ENCODE measurements at places on chromosomes 2 and 18. TPM values are rescaled to one million over a fixed set of nuclear protein-coding genes. Genes with fewer than 3 reads are reported as not detected.

The MAL gene
- 205 TPM for total RNA-seq

GRCh38 chr18:76179257-76179656 is 315.8 kb downstream of the ZNF516 start:
- no peak for DNase-seq

The NLRC4 gene
- not detected for total RNA-seq

The ITGA6 gene
- total RNA-seq, result 26.1 TPM

DNA sequence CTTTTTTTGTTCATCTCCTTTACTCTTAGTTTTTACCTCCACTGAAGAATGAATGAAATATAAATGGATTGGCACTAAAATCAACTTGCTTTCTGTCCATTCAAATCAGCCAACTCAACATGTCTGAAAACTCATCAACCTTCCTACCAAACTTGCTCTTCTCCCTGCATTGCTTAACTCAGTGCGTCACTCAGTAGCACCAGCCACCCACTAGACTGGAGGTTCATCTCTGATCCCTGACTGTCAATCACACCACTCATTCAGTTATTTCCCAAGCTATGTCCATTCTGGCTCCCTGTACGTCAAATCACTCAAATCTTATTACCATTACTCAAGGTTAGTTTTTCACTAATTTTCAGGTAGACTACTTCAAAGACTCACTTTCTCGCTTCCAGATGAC is 75.2 kb upstream of the RBMS1 start:
- no peak for DNase-seq

GRCh38 chr2:30664761-30665358 is 142.4 kb downstream of the CAPN13 start:
- DNase-seq, result no peak

DNA sequence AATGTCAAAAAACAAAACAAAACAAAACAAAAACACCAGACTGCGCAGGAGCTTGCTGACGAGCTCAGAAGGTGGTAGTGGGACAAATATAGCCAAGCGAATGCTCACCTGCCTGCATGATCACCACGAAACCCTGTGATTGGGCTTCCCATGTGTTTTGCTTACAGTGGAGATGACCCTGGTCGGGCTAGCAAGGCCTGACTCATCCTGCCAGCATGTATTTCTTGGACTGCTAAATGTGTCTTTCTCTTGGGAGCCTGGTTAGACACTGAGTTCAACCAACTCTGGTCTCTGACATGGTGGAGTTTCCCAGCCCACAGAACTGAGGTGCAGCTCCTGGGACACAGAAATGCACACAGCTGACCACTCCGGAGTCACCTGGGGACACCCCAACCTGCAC is 30.7 kb upstream of the DUSP2 start:
- no peak for DNase-seq

The OSBPL6 gene
- total RNA-seq, result 6.9 TPM

DNA sequence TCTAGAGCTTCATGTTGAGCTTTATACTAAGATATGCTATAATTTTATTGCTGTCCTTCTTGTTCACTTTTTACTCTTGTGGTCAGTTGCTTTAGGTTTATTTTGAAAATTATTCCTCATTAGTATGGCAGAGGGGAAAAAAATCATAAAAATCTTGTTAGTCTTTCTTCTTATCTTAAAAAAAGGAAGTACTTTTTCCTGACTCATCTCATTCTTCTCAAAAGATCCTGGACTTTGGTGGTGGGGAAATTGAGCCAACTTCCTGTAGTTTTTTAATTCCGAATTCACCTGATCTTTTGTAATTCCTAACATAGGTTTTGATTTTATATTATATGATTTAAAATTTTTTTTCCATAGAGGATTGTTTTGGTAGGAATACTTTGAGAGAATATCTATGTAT is 3.8 kb downstream of the SLC4A1AP start:
- DNase-seq, result no peak

The RAMP1 gene
- 11.3 TPM for total RNA-seq

DNA sequence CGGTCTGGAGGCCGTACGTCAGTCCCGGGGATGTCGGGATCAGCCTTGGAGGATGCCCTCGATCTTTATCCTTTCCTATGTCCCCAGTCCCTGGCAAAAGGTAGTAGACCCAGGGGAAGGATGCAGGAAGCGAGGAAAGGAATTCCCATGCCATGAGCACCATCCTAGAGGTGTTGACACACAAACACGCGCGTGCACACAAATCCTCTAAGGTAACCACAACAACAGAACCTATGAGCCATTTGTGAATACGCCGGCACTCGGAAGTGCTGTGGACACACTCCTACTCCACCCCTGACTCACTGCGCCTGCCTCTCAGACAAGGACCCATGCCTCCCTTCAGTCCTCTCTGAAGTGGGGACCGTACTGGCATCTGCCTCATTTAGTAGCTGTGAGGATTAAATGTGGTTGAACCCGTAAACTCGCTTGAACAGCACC is 11.3 kb upstream of the MLPH start:
- no peak for DNase-seq

Data from type B pancreatic cell (in vitro differentiated cells).